EL (cell line): ENCODE measurements at places on chromosomes 3 and 15.
A peak's percentile ranks its signal among the peaks of the same experiment; 100 is the strongest.

- peak; percentile 31 for DNase-seq
Measured at GRCh38 chr3:55330756-55331155, 156.3 kb downstream of the WNT5A start.

DNA sequence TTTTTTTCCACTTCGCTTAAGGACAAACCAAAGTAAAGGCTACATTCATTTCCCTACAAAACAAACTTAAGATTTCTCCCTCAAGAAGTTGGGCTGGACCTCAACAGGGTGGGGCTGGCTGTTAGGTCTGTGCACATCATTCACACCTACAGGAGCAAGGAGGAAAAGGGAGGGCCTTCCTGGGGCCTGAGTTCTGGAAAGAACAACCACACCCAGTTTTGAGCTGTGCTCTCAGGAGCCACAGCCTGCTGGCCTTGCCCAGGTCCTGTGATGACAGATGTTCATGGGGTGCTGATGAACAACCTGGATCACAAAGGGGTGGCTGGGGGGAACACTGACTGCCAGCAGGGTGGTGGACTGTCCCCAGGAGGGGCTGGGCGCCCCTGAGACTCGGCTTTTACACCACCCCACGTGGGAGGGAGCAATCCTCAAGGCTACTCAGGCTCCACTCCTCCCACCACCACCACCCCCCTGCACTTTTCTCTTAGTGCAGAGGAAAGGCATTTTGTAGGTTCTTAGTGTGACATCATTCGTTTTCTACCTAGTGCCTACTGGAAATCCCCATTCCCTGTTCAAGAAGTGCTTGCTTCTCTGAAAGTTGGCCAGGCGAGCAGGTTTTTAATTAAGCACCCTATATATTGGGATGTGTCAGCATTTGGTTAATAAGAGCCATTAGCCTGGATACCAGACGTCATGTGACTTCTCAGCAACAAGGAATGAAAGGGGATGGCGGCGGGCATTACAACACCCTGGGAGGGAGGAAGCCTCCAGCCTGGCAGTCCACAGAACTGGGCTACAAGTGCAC lies 35.7 kb downstream of the CCNB2 start:
- DNase-seq: no peak

GRCh38 chr3:47097864-47098263 lies 66.0 kb downstream of the SETD2 start:
- DNase-seq: no peak

GRCh38 chr3:42804831-42805132 lies 492 bp upstream of the HIGD1A start:
- DNase-seq: no peak

- DNase-seq: no peak
Measured at GRCh38 chr3:102237181-102237580, 197.6 kb upstream of the ZPLD1 start.

- DNase-seq: no peak
Measured at GRCh38 chr3:102573483-102574028, 138.7 kb downstream of the ZPLD1 start.

DNA sequence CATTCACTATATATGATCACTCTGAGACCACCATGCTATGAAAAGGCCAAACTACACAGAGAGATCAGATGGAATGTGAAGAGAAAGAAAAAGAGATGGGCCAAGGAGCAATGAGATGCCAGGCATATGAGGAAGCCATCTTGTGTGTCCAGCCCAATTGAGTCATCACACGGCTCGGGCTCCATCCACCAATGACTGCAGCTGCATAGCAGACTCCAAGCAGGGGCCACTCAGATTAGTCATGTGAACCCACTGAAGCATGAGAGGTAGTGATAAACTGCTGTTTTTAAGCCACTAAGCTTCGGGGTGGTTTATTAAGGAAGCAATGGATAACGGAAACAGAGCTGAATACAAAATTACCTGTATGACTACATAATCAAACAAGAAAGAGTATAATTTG lies 185.9 kb downstream of the SUCLG2 start:
- DNase-seq: peak; percentile 47

DNA sequence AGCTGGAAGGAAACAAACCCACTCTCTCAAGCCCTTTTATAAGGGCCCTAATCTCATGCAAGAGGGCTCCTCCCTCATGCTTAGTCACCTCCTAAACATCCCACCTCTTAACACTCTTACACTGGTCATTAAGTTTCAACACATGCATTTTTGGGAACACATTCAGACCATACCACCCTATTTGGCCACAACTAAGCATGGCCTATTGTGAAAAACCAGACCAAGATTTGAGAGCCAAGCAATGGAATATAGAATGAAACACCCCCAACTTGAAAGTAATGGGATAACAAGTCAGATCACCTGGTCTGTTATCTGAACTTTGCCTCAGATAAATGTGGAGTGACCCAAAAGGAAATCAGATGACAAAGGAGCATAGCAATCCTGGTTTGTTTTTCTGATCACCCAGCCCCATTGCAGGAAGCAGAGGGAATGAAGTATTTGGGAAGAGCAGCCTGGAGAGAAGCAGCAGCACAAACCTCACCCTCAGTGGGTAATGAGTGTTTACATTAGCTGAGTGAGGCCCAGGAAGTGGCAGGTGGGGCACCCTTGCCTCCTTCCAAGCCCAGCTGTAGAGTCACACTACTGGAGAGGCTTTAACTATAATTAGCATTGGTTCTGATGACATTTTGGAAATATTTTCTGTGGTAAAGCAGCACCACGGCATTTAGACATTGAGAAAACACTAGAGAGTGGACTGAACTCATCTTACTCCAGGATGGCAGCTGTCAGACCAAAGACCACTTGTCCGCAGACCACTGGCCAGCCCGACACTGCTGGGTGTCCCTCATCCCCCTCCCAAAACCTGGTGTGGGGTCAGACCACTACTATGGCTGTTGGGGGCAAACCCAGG lies 48.8 kb upstream of the PRTG start:
- DNase-seq: peak; percentile 82

DNA sequence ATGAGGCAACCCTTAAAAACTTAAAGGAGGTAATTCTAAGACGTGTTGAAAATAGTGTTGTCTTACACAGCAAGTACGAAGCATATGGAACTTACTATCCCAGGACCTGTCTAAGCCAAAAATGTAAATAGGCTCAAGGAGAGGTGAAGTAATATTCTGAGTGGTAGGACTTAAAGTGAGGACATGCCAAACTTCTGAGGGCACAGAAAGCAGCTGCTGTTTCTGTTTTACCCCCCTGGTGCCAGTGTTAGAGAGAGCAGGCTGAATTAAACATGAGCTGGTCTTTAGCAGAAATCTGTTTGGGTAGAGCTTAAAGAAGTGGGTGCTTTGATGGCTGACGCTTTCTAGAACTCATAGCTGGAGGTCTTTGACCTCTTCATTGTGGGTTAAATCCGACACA lies 149.7 kb upstream of the NPHP3 start:
- no peak for DNase-seq

- DNase-seq: no peak
Measured at GRCh38 chr3:5186089-5186857, 1.2 kb upstream of the EDEM1 start.

DNA sequence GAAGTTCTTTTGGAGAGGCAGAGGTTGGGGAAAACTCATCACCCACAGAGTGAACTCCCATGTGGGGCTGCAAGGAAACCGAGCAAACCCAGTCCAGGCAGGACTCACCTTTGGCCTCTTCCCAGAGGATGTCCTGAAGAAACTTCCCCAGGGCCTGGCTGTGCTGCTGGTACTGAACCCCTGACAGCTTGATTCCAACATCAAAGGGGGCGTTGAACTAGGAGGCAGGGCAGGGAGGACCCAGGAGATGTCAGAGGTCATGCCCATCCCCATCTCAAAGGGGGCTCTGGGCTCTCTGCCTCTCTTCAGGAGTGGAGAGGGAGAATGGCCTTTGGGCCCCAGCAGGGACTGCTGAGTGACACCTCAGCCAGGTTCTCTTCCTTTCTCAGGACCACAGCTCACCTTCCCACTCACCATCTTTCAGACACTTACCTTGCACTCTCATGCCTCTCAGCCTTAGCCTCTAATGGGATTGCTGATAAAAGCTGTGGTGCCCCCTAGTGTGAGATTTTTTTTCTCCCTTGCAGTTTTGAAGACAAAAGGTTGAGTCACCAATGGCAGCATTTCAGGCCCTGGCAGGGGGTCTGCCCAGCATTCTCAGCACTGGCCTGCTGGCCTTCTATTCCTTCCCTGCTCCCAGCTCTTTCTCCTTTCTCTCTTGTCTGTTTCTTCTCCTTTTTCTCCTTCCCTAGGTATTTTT lies 6.0 kb downstream of the GHRL start:
- DNase-seq: peak; percentile 38

DNA sequence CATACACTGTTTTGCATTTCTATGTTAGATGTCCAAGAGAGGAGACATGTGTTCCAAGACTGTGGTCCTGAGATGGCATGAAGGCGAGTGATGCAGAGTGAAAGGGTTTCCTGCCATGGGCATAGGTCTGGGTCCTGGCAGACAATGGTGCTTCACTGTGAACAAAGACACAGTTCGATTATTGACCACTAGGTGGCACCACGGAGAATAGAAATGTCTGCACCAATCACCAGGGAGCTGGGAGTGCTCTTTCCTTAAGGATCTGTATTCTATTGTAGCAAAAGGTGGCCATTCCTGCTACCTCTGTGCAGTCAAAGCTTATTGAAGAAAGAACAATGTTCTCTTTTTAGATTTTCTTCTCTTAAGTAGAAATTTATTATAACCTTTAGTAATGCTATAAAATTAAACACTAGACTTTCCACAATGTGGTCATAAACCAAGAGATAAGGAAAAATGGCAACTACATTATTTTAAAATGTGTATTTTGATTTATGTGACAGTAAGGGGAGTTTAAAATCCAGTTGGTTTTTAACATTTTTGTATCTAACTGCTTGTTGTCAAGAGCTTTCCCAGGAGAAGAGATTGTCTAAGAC lies 88.7 kb downstream of the GABRG3 start:
- peak; percentile 2 for DNase-seq

DNA sequence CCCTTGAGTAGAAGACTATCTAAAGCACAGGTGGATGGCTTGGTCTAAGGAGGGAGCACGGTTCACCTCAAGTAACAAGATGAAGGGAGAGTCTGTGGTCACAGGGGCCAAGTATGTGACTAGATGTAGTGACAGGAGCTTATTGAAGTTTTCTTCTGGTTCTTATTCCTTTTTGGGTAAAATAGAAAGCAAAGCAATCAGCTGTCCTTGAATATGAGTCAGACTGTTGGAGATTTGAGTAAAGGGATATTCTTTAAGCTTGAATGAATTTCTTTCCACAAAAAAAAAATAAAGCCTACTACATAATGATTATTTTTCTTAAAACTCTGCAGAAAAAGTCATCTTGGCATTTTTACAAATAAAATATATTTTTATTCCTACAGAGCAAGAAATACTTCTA lies 1.5 kb upstream of the CNTN6 start:
- no peak for DNase-seq

DNA sequence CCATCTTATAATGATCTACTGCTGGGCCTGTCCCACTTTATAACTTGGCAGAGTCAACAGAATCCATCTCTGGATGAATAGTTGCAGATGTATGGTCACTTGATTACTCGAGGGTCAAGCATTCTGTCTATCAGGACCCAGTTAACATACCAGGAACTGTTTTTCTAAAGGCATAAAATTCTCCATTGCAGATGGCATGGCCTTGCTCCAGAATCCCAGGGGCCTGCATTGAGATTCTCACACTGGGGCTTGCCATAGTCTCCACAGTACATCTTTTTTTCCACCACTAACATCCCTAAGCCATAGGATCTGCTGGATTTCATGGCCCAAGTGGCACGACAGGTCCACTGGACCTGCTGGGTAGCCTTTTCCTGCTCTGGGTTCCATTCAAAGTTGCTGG lies 68.5 kb upstream of the CACNA1D start:
- no peak for DNase-seq

DNA sequence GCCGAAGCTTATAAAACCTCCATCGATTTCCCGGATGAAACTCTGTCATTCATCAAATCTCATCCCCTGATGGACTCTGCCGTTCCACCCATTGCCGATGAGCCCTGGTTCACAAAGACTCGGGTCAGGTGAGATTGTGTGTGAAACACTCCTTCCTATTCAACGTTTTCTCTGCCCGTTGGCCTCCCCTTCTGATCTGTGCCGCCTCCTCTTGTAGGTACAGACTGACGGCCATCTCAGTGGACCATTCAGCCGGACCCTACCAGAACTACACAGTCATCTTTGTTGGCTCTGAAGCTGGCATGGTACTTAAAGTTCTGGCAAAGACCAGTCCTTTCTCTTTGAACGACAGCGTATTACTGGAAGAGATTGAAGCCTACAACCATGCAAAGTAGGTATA lies 47.4 kb downstream of the SEMA6D start:
- no peak for DNase-seq

DNA sequence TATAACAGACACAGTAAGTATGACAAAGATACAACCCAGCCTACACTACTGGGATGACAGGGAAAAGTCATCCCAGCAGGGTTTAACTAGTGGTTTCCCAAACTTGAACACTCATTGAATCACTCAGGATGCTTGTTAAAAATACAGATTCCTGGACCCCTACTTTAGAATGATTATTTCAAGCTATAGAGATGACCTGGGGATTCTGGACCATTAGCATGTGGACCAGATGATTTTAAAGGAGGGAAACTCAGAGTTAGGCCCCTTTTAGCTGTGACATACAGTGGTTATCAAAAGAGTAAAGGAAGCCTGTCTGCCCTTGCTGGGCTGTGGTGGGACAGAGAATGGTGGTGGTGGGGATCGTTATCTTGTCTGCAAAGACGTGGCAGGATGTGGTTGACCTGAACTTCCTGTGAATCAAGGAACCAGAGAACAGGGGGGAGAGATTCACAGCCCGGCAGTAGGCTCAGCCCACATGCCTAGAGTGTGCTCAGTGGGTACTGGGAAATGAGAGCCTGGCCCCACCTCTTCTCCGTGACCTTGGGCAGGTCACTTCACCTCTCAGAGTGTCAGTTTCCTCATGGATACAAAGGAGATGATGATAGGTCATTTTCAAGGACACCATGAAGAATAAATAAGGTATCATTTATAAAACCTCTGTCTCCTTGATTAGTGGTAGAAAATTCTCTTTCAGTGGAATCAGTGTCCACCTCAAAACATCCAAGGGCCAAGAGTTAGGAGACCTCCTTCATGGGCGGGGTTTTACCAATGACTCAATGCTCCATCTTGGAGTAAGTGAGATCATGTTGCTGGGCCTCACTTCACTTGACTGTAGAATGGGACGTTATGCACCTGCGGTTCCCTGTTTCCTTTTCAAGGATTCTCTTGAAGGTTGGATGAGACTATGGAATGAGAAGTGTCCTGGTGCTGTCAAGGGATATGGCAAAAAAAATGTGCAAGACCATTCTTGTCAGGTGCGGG lies 306.5 kb downstream of the RPLP1 start:
- DNase-seq: peak; percentile 76

GRCh38 chr3:21331321-21331720 lies 419.7 kb downstream of the ZNF385D start:
- DNase-seq: peak; percentile 8
